ENCODE measurements at places on chromosomes 13 and 19.

GRCh38 chr13:93398167-93399035 lies 171.8 kb downstream of the GPC6 start:
- DNase-seq = no peak

- no peak for DNase-seq
These were observed 240.4 kb downstream of the KCNRG start for GRCh38 chr13:50255639-50256038.

- no peak for DNase-seq
These were observed 60.2 kb upstream of the GTF2F2 start for GRCh38 chr13:45060062-45060461.

- DNase-seq = no peak
These were observed 350.6 kb downstream of the ZNF536 start for GRCh38 chr19:30722761-30723160.

DNA sequence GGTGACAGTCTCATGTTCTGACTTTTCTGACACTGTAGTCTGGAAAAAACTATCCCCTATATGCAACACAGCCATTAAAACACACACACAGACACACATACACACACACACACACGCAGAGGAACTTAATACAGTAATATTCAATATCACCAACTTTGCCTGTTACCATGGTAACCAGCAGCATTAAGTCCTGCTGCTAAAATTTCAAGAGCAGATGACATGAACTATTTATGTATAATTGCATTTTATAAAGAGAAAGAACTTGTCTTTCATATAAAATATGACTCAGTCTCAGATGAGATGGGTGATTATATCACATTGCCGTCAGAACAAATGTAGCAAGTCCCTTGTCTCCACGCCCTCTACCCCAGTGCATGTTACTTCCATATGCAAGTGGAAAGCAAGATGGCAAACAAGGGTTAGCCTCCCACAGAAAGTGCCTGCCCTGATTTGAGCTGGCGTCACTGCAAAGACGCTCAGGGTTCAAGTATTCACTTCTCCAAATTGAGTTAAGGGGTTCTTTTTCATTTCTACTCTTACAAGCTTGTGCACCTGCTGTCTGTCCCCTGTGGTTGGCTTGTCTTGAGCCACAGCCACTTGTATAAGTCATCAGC lies 576.8 kb downstream of the UQCRFS1 start:
- DNase-seq = no peak

- DNase-seq = no peak
These were observed 38.5 kb downstream of the TBC1D4 start for GRCh38 chr13:75443356-75443958.

- peak; percentile 77 for DNase-seq
These were observed at the start of gene SLAIN1 for GRCh38 chr13:77697217-77698103. TSS of gene SLAIN1 (plus strand) at chr13:77697687. CDS start at chr13:77697914, 227 bp downstream.

DNA sequence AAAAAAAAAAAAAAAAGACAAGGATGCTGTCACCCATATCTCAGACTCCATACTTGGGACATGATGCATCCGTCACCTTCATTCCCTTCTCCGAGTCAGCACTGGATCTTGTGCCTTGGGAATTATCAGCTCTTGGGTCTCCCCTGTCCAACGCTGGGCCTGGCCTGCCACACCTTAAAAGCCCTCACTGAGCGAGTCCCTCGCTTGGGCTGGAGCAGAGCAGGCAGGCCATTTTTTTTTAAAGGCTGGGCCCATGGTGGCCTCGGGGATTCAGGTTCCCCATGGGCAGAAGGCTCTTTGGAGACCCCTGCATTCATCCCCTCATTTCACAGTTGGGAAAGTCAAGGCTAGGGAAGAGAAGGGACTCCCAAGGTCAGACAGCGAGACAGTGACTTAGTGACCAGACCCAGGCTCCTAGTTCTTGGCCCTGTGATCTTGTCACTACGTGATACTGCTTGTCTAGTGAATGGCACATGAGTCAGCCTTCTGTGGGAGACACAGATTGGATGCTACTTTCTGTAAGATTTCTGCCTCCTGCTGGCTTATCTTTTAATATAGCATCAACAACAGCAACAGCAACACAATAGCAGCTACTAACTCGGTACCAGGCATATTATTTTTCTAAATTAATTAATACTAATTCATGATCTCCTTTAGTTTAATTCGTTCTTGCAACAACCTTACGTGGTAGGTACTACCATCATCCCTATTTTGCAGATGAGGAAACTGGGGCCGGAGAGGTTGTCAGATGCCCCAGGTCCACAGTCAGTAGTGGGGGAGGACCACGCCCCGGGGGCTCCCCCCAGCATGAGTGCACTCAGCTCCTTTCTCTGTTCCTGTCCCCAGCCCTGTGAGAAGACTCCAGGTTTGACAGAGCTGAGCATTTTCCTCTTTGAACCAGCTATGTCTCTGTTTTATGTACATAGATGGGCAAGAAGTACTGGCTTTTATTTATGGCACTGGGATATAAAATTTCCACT lies 27.4 kb upstream of the ZNF536 start:
- DNase-seq = no peak

- no peak for DNase-seq
These were observed 19.1 kb upstream of the FAM216B start for GRCh38 chr13:42762251-42762650.

GRCh38 chr13:99200432-99201167 lies at the start of gene UBAC2:
TSS of gene UBAC2 (plus strand) at chr13:99200854. CDS start at chr13:99200909, 55 bp downstream.
- peak; percentile 84 for DNase-seq

GRCh38 chr19:1360818-1361461 lies 22.8 kb upstream of the NDUFS7 start:
- peak; percentile 82 for DNase-seq

DNA sequence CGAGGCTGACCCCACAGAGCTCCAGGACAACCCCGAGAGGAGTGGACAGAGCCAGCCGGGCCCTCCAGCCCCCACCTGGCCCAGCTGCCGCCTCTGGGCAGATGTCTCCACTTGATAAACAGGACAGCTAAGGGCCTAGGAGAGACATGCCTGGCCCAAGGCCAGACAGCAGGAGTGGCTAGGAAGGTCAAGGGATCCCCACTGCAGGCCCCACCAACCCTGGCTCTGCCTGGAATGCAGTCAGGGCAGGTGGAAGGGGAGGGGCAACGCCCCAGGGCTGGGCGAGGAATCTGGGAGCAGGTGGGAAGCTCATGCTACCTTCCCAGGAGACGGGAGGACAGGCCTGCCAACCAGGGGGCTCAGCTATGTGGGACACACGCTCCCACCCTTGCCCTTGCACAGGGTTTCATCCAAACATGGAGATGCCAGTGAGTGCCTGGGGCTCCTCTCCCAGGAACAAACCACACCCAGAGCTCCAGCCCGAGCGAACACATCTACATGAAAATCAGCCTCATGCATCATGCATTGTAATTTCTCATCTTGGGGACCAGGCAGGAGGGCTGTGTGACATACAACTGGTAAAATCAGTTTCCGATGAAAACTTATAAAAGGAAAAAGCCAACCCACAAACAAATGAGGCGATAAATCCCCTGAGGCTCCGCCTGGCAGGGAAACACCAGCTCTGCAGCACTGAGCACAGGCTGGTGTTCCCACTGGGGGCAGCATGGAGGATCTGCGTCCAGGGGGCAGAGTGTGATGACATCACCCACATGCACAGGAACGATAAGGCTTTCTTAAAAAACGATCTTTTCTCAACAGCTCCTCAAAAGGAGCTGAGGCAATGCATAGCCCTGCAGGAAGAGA lies 25.0 kb downstream of the SH3GL1 start:
- no peak for DNase-seq

- peak; percentile 45 for DNase-seq
These were observed 591 bp downstream of the DEDD2 start for GRCh38 chr19:42216653-42217519.

DNA sequence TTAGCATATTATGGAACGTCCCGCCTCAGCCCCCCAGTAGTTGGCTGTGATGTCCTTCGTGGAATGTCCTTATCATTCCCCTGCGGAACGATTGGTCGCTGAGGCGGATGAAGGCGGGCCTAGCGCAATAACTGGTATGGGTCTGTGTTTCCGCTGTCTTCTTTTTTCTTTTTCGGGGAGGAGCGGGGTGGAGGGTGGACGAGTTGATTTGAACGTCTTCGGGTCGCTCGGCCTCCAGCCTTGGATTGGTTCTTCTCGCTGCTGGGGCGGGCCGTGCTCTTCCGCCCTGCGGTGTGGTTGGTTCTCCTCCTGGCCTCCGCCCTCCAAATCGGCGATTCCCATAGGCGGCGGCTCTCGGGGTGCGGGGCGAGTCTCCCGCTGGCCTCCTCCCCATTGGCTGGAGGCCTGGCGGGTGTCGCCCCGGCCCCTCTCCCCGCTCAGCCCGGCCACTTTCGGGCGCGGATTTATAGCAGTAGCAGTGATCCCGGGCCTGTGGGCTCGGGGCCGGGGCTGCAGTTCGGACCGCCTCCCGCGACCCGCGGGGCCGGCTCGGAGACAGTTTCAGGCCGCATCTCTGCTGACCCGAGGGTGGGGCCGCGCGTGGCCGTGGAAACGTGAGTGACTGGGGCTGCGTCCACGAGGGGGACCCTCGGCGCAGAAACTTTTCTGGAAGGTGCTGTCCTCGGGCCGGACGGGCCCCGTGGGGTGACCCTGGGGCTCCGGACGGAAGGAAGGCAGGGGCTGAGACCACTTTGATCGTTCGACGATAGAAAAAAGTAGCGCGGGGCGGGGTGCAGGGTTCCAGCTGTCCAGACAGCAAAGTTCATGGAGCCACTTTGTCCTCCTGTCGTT lies 2.1 kb downstream of the ING1 start:
- peak; percentile 100 for DNase-seq

GRCh38 chr13:94119360-94119936 lies 360.0 kb downstream of the DCT start:
- DNase-seq = no peak

DNA sequence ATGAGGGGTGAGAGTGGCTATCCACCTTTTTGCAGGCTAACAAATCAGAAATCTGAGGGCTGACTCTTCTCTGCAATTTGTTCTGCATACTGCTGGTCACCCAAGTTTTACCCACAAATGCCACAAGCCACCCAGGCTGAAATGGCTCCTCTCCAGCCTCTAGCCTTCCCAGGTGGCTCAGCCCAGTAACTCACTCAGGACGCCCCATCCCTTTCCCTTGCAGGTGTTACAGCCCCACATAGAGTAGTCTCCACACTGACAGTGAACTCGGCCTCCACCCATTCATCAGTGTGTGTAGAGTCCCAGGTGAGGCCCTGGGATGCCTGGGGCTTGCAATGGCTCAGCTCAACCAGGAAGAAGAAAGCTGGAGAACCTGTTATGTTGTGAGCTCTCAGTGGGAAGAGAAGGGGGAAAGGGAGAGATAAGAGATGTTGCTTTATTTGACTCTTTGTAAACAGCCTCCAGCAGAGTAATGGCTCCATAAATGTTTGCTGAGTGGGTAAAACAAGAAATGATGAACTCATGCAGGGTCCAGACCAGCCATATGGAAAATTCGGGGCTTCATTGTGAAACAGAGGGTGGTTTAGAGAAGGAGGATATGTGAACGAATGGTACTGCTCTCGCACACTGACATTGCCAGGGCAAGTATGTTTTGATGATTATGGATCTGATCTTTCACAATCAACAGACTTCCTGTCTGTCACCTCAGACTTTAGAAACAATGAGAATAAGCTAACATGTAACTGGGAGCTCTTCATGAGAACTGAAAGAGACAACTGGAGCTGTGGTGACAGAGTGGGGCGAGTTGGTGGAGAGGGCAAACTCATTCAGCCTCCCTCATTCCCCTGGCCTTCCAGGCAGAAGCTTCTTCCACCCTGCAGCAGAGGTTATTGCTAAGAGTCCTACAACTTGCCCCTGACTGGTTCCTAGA lies 74.2 kb upstream of the RFC3 start:
- DNase-seq = no peak

Data from NCI-H1105 treated with DMSO at 0.1 percent for 48 hours (cell line).